ENCODE measurements at places on chromosomes 11 and 22.
A peak's percentile ranks its signal among the peaks of the same experiment; 100 is the strongest.

- no peak for DNase-seq
Observed at GRCh38 chr11:2483426-2483825, 38.6 kb downstream of the KCNQ1 start.

- DNase-seq: no peak
Observed at GRCh38 chr11:80204021-80204420, 763.2 kb upstream of the TENM4 start.

- no peak for DNase-seq
Observed at GRCh38 chr11:107957109-107957588, 28.9 kb downstream of the RAB39A start.

- no peak for DNase-seq
Observed at GRCh38 chr11:824942-825341, 2.8 kb upstream of the CRACR2B start.

- DNase-seq: no peak
Observed at GRCh38 chr11:46009647-46010046, 87.2 kb downstream of the LARGE2 start.

- DNase-seq: no peak
Observed at GRCh38 chr11:47784785-47785381, 17.7 kb upstream of the FNBP4 start.

GRCh38 chr11:131808470-131808869 lies 438.1 kb downstream of the NTM start:
- DNase-seq: no peak

DNA sequence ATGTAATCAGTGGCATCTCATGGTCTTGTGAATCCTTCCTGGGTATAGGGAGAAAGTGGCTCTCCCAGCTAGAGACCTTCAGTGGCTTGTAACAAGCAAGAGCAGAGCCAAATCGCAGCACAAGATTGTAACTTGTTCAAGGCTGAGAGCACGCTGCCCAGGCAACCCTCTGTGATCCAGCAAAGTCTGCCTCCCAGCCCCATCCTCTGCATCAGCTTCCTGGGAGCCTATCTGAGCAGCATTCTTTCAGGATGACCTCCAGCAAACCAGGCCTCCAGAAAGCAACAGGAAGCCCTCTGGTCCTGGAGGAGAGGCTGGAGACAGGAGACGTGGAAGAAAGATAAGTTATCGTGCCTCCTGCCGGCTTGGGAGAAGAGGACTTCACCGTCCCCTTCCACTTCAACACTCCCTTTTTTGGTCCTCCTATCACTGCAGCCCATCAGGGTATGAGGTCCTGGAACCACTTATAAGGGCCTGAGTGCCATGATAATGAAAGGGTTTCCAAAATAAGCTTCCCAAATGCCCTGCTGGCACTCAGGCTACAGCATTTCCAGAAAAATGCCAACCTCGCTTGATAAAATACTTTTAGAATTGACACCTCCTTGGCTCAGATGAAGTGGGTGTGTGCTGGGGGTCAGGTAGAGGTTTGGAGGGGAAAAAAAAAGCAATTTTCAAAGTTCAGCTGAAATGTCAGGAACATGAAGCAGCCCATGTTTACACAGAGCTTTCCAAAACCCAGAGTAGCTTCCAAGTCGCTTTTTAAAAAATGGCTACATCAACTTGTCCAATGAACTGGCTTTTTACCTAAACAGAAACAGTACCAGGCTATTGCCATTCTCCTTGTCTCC lies 80.2 kb downstream of the PLEKHA7 start:
- no peak for DNase-seq

GRCh38 chr11:47913529-47914244 lies 65.5 kb upstream of the NUP160 start:
- no peak for DNase-seq

DNA sequence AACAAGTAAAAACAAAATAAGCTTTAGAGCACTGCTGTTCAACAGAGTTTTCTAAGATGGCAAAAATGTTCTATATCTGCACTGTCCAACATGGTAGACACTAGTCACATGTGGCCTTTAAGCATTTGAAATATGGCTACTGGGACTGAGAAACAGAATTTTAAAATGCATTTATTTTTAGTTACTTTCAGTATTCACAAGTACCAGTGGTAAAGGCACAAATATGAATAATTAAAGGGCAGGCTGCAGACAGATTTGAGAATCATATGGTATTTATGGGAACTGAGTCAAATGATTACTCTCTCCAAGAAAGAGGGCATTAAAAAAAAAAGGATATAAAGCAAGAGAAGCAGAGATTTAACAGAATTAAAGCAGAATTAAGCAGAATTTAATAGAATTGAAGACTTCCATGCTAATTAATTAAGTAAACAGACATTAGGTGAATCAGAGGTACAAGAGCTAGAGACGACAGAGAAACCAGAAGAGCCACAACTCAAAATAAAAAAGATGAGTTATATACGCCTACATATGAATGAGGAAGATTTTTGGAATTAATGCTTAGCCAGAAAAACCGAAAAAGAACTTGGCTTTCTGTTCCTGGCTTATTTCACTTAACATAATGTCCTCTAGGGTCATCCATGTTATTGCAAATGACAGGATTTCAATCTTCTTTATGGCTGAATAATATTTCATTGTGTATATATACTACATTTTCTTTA lies 160.4 kb downstream of the ATG16L2 start:
- DNase-seq: no peak

GRCh38 chr22:21734540-21735199 lies 924 bp downstream of the YPEL1 start:
- DNase-seq: peak; percentile 15

- DNase-seq: no peak
Observed at GRCh38 chr22:19970031-19970478, 28.4 kb upstream of the TXNRD2 start.

GRCh38 chr11:44870615-44871176 lies 80.0 kb downstream of the TP53I11 start:
- no peak for DNase-seq

GRCh38 chr11:2251138-2251537 lies 19.2 kb downstream of the ASCL2 start:
- no peak for DNase-seq

- DNase-seq: peak; percentile 34
Observed at GRCh38 chr22:44944883-44945601, 64.8 kb downstream of the PHF21B start.

All from left lung (tissue), 14 donors.